ENCODE measurements at places on chromosomes 13 and 19.

- DNase-seq: no peak
These were observed 22.1 kb downstream of the MAST3 start for GRCh38 chr19:18119717-18120105.

DNA sequence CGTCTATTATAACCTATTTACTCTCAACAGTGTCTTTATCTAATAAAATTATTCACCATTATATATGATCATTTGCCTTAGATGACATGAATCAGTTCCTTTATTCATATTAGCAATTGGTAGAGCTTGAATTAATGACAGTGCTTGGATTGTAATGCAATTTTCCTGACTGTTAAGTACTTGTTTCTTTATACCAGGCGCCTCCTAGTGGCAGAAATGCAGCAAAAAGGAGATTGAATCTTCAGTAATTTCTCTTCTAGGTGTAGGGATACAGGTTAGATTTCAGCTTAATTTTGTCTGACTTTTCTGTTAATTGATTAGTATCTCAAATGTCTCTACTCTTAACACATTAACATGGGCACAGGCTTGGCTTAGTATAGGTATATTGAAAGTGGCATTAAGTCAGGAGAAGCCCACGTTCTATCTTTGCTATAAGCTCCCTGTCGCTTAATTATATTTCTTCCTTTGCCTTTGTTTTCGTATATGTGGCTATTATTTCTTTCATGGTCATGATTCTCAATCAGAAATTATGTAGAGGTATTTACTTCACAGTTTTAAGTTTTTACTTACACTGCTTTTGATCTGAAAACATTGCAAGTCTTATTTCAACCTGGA lies 9.1 kb upstream of the LHFPL6 start:
- peak; percentile 71 for DNase-seq

DNA sequence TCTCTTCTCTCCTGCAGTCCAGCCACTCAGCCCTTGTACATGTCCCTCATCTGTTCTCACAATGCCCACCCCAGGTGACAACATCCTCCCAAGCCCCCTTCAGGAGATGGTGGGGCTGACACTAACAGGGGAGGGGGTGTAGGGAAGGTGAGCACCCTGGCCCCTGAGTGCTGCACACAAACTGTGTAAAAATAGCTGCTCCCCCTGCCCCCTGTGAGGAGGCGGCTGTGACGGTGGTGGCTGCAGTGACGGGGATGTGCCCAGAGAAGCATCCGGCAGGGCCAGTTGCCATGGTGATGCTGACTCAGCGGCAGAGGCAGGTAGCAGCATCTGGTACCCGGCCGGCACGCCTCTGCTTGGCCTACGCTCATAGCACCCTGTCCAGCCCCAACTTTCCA lies 13.0 kb upstream of the JUND start:
- no peak for DNase-seq

DNA sequence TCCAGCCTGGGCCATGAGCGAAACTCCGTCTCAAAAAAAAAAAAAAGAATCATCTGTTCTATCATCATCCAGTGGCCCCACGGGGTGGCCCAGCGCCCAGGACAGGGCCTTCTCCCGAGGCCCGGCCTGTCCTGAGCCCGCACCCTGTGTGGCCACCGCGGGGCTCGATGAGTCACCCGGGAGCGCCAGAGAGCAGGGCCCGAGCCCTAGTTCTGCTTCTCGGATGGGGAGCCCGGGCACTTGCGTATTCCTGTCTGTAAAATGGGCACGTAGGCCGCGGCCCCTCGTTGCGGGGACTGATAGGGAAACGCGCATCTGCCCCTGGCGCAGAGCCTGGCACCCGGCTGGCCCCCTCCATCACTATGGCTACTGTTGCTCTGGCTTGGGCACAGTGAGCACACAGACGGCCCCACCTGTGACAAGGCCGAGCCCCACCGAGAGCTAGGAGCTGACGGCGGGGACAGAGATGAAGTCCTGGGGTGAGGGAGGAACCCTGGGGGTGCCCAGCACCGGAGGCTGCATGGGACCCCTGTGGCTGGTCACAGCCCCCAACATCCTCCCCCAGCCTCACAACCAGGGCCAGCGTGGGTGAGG lies 21.3 kb upstream of the UQCR11 start:
- no peak for DNase-seq

- DNase-seq: no peak
These were observed 1321.8 kb upstream of the PCDH9 start for GRCh38 chr13:68551701-68552522.

- DNase-seq: no peak
These were observed 24.7 kb downstream of the CILP2 start for GRCh38 chr19:19562665-19563347.

DNA sequence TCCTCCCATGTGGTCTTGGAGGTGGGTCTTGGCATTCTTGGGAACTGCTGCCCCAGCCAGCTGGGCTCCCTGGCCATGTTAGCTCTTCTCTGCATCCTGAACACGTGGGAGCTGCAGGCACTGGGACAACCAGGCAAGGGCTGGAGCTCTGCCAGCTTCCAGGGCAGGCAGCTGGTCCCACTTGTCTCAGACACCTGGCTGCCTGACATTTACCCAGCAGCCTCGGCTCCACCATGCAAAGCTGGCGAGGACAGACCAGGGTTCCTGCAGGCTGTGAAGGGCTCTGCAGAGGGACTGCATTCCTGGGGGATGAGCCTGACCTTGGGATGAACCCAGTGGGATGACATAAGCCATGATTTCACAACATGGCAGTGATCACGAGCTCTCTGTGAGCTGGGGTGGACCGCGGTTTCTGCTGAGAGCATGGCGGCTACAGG lies 99.0 kb upstream of the TSHZ3 start:
- no peak for DNase-seq

DNA sequence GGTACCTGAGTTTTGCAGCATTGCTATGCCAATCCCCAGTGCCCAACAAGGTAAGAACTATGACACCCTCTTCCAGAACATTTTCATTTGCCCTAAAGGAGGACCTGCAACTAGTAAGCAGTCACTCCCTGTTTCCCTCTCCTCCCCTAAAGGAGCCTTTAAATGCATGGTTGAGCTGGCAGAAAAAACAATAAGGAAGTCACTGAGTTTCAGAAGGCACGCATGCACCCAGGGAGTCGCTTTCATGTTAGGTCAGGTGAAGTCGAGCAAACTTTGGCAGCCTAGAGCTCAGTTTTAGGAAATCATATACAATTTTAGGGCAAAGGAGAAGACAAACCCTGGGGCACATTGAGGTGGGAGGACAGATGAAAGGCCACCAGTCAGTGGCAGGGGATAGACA lies 11.8 kb downstream of the NLRP11 start:
- no peak for DNase-seq

GRCh38 chr19:11044431-11044830 lies 44.8 kb upstream of the LDLR start:
- DNase-seq: no peak

GRCh38 chr13:50228527-50228926 lies 213.3 kb downstream of the KCNRG start:
- no peak for DNase-seq

- DNase-seq: no peak
These were observed 11.3 kb downstream of the MAST3 start for GRCh38 chr19:18108897-18109296.

DNA sequence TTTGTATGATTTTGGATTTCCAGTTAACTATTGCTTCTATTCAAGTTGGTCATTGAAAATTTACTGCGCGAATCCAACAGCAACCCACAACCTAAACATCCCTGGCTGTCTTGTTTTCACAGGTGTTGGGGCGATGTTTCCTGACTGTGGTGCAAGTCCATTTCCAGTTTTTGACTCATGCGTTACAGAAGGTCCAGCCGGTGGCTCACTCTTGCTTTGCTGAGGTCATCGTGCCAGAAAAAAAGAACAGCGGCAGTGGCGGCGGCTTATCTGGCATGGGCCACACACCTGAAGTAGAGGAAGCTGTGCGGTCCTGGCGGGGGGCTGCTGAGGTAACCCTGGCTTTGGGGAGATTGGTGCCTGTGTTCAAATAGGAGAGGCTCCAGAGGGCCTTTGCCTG lies 45.2 kb upstream of the GPI start:
- no peak for DNase-seq

DNA sequence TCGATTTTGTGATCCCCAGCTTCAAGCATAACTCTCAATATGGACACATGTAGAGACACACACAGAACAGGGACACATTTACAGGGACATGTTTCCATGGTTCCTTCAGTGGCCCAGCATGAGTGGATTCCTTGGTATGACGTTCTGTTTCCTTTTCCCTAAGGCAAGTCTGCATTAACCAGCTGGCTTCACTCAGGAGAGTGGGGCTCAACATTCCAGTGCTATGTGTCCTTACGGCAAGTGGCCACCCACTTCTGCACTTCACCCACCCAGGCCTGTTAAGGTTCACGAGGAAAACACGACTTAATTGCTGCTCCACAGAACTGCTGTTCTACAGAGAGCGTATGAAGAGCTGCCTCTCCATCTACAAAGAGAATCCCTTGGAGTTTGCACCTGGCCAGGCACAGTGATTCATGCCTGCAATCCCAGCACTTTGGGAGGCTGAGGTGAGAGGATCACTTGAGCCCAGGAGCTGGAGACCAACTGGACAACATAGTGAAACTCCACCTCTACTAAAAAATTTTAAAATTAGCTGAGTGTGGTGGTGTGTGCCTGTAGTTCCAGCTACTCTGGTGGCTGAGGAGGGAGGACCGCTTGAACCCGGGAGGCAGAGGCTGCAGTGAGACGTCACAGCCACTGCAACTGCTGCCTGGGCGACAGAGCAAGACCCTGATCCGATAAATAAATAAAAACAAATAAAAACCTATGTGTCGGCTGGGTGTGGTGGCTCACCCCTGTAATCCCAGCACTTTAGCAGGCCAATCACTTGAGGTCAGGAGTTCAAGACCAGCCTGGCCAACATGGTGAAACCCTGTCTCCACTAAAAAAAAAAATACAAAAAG lies 32.5 kb downstream of the BRD4 start:
- no peak for DNase-seq
